ENCODE measurements at places on chromosomes 4 and X.
A peak's percentile ranks its signal among the peaks of the same experiment; 100 is the strongest.

- no peaks in the 10 kb centered on the region for H3K4me1 ChIP-seq
- H3K4me3 ChIP-seq: no peak overlapping the region
- no peaks in the 10 kb centered on the region for H3K36me3 ChIP-seq
- no peak overlapping the region for H3K27ac ChIP-seq
Measured at GRCh38 chrX:150192816-150193215, 170.3 kb upstream of the MAMLD1 start.

GRCh38 chr4:64068096-64068495, 341.2 kb downstream of the TECRL start:
- no peak overlapping the region for H3K27ac ChIP-seq
- DNase-seq: no peak
- no peak overlapping the region for H3K4me3 ChIP-seq
- H3K27me3 ChIP-seq: no peaks in the 10 kb centered on the region
- no peaks in the 10 kb centered on the region for H3K36me3 ChIP-seq

DNA sequence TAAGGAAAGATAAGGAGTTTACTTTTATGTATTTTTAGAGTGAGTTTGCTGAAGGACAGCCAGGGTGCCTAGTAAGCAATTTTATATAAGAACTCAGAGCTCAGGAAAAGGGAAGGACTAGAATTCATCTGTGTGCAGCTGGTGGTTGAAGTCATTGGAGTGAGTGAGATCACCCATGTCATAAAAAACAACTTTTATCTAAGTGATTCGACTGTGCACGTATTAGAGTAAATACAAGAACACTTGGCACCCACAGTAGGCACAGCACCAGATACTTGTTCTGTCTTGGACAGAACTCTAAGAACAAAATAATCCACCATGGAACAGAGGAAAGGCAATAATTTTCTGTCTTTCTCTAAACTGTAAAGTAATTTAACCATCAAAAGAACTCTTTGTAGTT, 31.6 kb downstream of the SYNPO2 start:
- no peaks in the 10 kb centered on the region for H3K36me3 ChIP-seq
- no peak for DNase-seq
- H3K4me1 ChIP-seq: peaks cover 45% of the 10 kb centered on the region
- H3K4me3 ChIP-seq: no peak overlapping the region
- no peaks in the 10 kb centered on the region for H3K27me3 ChIP-seq

- no peak overlapping the region for H3K27ac ChIP-seq
- H3K36me3 ChIP-seq: no peaks in the 10 kb centered on the region
- no peak overlapping the region for H3K4me3 ChIP-seq
- no peak for DNase-seq
Measured at GRCh38 chrX:37783305-37783704, 3.4 kb downstream of the CYBB start.

GRCh38 chrX:150548684-150549083, 19.7 kb upstream of the MTM1 start:
- no peaks in the 10 kb centered on the region for H3K36me3 ChIP-seq
- no peak for DNase-seq
- peaks cover 10% of the 10 kb centered on the region for H3K4me1 ChIP-seq
- H3K27ac ChIP-seq: no peak overlapping the region
- no peaks in the 10 kb centered on the region for H3K27me3 ChIP-seq

DNA sequence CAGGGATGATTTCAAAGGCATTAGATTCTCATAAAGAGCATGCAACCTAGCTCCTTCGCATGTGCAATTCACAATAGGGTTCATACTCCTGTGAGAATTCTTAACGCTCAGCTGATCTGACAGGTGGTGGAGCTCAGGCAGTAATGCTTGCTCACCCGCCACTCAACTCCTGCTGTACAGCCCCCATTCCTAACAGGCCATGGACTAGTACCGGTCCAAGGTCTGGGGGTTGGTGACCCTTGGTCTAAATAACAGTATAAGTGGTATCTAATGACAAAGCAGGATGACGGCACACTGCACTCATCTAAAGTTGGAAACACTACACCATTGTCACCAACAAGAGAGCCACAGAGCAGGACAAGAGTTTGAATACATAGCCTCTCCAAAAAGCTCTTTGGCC, 28.5 kb downstream of the ADGRA3 start:
- H3K36me3 ChIP-seq: no peaks in the 10 kb centered on the region
- no peaks in the 10 kb centered on the region for H3K27me3 ChIP-seq
- no peaks in the 10 kb centered on the region for H3K4me1 ChIP-seq
- no peak overlapping the region for H3K4me3 ChIP-seq
- DNase-seq: no peak

DNA sequence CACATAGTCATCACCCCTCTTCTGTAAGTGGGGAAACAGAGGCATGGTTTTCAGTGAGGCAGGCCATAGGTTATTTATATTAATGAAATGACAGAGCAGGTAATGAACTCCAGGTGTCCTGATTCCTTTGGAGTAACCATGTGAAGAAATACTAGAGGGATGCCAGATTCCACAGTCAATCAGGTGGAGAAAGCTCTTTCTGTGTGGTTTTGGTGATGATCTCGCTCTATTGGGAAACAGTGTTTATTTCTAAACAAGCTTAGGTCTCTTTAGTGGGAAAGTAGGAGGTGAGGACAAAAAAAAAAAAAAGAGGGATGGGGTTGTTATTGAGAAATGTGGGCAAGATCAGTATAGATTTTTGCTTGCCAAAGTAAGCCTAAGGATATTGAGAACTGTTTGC, 12.2 kb downstream of the DOCK11 start:
- H3K27ac ChIP-seq: no peak overlapping the region
- no peak for DNase-seq
- H3K27me3 ChIP-seq: no peaks in the 10 kb centered on the region
- H3K4me3 ChIP-seq: no peak overlapping the region

- peaks cover 8% of the 10 kb centered on the region for H3K36me3 ChIP-seq
- DNase-seq: no peak
- no peaks in the 10 kb centered on the region for H3K27me3 ChIP-seq
- no peak overlapping the region for H3K4me3 ChIP-seq
- no peak overlapping the region for H3K27ac ChIP-seq
Measured at GRCh38 chr4:968221-968620, 5.1 kb downstream of the DGKQ start.

- H3K4me3 ChIP-seq: no peak overlapping the region
- no peak for DNase-seq
- H3K27ac ChIP-seq: peak overlapping the region; percentile 72
Measured at GRCh38 chrX:12954981-12955380, 19.9 kb upstream of the TMSB4X start.

GRCh38 chr4:105280338-105281123, 133.9 kb downstream of the TET2 start:
- no peak overlapping the region for H3K27ac ChIP-seq
- no peaks in the 10 kb centered on the region for H3K4me1 ChIP-seq
- peaks cover 9% of the 10 kb centered on the region for H3K36me3 ChIP-seq
- DNase-seq: no peak
- no peaks in the 10 kb centered on the region for H3K27me3 ChIP-seq

DNA sequence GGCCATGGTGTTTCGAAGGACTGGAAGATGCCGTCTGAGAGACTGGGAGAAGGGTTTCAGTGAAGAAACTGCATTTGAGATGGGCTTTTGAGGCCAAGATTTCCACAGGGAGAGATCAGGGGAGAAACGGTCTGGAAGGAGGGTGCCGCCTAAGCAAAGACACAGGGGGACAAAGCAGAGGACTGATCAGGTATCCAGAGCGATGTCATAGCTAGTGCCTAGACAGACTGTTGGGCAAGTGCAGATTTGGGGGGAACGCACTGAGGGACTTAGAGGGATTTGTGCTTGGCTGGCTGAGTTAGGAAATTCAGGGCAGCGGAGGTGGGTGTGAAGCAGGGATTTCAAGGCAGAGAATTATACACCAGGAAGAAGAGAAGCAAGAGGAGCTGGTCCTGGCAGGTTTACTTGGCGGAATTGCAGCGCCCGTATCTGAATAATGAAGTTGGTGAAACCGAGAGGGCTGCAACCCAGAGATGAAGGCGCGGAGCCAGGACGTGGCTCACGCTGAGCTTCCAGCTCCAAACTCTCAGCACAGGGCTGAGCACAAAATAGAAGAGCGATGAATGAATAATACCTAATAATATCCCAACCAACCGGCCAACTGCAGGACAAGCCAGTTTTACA, 106.9 kb downstream of the MAML3 start:
- no peaks in the 10 kb centered on the region for H3K27me3 ChIP-seq
- H3K4me1 ChIP-seq: peaks cover 39% of the 10 kb centered on the region
- no peak overlapping the region for H3K4me3 ChIP-seq
- H3K36me3 ChIP-seq: no peaks in the 10 kb centered on the region

Data from vagina (tissue), 2 donors.